NAMALWA (cell line): ENCODE measurements at places on chromosomes 11 and 22.
A peak's percentile ranks its signal among the peaks of the same experiment; 100 is the strongest.

GRCh38 chr11:46896719-46897406, 21.5 kb downstream of the LRP4 start:
- DNase-seq: peak; percentile 72

GRCh38 chr11:78727816-78728215, 153.2 kb upstream of the NARS2 start:
- DNase-seq: no peak

GRCh38 chr22:47449508-47450270, 687.2 kb downstream of the TBC1D22A start:
- no peak for DNase-seq

DNA sequence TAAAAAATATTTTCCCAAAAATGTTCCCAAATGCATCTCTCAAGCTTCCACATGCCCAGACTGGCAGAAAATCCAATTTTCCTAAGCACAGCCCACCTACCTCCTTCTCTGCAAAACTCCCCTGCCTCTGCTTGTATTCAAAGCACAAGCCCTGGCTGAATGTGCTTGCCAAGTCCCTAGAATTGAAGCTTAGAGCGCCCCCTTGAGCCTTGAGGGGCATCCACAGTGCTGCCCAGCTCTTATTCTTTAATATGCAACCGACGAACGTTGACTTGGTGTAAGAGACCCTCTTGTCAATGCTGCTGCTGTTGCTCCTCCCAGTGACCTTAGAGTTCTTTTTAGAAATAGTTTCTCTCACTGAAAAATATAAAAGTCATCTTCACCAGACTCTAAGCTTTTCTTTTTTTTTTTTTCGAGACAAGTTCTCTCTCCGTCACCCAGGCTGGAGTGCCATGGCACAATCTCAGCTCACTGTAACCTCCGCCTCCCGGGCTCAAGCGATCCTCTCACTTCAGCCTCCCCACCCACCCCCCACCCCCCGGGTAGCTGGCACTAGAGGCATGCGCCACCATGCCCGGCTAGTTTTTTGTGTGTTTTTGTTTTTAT, 63.5 kb upstream of the CAPRIN1 start:
- peak; percentile 87 for DNase-seq

- no peak for DNase-seq
These were observed 55.1 kb downstream of the IRAG1 start for GRCh38 chr11:10638316-10638925.

- DNase-seq: no peak
These were observed 21.0 kb upstream of the MS4A6E start for GRCh38 chr11:60305906-60306619.

DNA sequence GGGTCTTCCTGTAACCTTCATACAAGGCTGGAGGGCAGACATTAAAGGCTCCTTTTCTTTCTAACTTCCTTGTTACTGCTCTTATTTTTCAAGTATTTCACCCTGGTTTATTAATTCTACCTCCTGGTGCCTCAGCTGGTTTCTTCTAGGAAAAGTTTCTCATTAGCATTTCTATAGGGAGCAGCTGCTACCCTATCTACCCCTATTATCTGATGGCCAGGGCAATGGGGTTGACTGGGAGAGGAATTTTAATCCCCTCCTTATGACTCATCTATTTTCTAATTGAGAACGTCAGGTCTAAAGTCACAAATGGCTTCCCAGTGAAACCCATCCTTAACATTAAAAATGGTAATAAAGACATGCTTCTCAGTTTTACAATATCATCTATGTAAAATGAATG, 5.0 kb downstream of the MAP6 start:
- DNase-seq: no peak

DNA sequence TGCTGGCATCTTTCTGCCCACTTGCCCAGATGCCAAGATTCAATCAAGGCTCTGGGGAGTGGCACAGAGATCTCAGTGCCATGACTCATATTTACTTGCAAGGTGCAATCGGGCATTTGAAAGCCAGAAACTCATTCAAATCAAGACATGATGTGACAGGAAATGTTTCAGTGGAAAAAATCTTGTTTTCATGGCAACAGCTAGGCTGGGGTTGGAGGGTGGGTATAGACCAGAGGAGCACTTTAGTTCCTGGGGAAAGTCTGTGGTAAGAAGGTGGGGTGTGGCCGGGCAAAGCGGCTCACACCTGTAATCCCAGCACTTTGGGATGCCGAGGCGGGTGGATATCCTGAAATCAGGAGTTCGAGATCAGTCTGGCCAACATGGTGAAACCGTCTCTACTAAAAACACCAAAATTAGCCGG, 1.2 kb downstream of the MAJIN start:
- DNase-seq: no peak

DNA sequence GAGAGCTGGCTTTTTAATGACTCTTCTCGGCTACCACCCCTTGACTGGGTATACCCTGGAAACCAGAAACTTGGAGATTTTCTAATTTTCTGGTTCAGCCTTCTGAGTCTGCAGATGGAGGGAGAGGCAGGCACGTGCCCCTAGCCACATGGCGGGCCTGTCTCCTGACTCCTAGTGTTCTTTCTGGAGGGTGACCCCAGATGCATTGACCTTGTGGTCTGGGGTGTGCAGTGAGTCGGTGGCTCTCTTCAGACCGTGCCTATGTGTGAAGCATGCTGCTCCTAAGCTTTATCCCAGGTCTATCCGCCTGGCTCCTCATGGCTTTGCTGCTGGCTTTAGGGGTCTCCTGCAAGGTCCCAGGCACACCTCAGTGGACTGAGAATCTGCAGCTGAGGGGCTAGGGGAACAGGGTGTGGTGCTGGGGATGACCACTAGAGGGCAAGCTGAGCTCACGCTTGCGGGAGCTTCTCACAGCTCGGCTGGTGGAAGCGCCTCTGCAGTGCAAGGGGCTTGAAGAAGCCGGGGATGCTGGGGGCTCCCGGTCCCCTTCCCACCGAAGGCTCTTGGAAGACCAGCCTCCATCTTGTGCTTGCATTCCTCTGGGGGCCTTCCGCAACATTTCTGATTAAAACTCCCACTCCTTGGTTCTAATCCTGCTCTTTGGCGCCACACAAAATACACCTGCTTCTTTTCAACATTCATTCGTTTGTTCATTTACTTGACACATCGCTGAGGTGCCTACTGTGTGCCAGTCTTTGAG, 51.8 kb downstream of the OTOG start:
- DNase-seq: peak; percentile 74

- peak; percentile 34 for DNase-seq
These were observed 8.6 kb upstream of the GTSE1 start for GRCh38 chr22:46287873-46288751.

DNA sequence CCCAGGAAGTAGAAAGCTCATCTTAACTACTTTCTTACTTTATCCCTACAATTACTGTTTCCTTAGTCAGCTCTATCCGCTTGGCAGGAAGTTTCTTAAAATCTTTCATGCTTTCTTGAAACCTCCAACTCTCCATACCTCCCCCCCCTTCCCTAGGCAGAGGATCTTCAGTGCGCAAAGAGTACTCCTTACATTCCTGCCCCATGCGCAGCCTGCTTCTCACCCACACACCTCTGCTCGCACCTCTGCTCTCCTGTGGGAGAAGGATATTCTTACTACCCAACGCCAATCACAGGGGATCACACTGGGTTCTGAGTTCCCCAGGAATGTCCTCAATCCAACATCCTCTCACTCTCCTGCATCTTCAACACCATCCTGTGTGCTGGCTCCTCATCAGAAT, 12.3 kb downstream of the TCF20 start:
- no peak for DNase-seq

DNA sequence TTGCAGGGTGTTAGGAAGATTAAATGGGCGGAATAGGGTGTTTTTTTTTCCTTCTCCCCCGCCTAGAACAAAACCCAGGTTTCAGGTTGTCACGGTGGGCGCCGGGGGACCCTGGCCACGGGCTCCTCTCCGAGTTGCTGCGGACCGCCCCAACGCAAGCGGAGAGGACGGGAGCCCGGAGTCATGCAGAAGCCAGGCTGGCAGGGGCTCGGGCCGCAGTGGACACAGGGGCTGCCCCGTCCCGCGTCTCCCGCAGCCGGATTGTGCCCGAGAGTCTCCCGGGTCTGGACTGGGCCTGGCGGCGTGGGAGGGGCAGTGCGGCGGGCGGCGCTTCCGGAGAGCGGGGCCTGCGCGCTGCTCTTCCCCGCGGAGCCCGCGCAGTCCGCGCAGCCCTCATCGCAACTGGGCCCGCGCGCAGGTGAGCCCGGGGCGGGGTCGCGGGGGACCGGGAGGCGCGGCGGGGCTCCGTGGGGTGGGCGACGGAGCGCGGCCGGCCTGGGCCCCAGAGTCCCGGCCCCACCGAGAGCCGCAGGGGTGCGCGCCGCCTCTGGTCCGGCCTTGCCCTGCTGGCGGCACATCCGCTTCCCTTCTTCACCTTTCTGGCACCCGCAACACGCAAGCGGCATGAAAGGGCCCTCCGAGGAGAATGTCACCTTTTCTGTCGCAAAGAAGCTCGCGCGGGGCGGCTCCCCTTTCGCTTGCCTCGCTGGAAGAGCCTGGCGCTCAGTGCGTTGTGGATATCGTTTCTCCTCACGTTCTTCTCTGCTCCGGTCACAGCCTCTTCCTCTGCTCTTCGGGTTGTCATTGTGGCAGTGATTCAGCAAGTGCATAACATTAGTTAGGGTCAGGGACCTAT, at the start of gene TIRAP:
Gene TIRAP (plus strand): TSS at position 358 of the 856 bp plus-strand sequence. CDS start 7,802 bp downstream, outside the sequence.
- DNase-seq: peak; percentile 65

GRCh38 chr11:113329725-113330124, 15.3 kb downstream of the TTC12 start:
- DNase-seq: no peak

DNA sequence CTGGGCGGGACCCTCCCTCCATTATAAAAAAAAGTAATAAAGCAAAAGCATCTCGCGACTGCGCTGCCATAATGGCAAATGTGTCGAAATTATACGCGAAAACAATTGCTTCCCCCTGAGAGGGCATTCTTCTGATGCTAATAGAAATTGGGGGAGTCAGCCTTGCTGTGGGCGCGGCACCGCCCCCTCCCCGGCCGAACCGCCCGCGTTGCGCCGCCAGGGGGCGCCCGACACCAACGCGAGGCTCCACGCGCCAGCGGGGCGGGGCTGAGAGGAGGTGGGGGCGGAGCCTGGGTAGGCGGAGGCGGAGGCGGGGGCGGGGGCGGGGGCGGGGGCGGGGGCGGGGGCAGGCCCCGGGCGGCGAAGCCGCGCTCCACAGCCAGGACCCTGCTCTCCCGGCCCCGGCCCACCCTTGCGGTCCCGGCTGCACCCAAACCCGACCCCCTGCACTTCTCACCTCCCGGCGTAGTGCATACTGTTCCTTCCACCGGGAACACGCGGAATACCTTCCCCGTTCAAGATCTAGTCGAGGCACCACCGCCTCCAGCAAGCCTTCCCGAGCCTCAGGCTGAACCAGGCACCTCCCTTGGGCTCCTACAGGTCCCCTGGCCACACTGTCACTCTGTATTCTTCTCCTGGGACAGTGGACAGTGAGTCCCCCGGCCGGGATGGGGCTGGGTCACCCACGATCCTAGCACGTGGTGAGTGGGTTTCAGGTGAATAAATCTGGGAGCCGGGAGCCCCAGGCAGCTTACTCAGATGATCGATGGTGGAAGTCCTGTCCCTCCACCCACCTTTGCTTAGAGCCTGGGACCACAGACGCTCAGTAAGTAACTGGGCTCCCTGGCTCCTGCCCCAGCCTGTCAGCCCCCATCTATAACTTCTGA, 15.5 kb upstream of the UPK3A start:
- DNase-seq: peak; percentile 86

DNA sequence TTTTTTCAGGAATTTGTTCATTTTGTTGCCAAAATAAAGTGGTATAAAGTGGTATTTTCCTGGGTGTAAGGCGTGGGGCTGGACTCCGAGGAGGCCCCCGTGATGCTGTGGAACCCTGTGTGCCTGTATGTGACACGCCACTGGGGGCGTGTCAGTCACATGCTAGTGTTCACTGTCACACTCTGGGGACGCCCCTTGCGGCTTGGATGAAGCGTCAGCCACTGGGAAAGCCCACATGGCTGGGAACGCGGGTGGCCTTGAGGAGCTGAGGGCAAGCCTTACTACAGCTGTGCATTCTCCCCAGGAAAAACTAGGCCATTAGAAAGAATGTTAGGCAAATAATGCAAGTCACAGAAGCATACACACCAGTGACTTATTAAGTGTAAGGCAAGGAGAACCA, 77.0 kb upstream of the SLC25A18 start:
- DNase-seq: no peak

- no peak for DNase-seq
These were observed 22.7 kb downstream of the OOSP3 start for GRCh38 chr11:59901306-59901705.

DNA sequence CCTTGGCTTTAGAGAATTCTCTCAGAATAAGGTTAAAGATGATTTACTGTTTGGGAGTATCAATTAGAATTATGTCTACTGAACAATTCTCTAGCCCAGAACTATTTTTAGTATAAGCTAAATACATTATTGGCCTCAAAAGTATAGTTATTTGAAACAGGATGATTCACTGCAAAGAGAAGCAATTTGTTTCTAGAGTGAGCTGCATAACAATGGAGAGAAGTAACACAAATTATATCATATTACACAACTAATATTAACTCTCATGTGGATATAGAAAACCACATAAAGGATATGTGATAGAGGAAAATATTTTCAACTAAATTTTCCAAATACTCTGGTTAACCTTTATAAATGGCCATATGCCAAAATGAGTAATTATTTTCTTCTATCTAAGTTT, 24.9 kb downstream of the PGM2L1 start:
- no peak for DNase-seq

GRCh38 chr11:63911440-63911839, 5.5 kb downstream of the RCOR2 start:
- DNase-seq: no peak

DNA sequence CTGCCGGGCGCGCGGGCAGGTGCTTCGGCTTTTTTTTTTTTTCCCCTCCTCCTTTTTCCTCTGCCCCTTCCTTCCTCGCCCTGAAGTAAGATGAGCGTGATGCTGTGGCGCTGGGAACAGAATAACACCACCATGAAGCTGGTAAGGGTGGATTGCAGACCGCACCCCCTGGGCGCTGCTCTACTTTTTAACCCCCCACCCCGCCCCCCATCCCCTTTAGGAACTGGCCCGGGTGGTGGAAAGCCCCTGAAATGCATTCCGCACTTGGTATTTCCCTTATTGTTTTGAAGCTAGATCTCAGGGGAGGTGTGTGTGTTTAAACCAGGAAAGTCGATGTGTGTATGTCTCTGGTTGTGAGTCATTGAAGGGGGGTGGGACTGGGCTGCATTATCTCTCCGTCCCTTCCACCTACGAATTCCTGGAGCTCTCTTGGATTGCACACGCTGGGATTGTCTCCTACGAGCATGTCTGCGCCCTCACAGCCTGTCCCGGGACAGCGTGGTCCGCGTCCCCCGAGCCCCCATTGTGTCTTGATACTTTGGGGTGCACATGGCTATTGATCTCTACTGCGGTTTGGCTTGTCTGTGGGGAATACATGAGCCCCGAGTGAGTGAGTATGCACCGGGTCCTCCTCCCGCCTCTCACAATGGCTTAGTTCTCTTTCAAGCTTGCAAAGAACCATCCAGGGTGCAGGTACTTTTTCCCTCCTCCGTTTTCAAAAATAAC, 64.9 kb downstream of the NAV2 start:
- no peak for DNase-seq

- DNase-seq: no peak
These were observed 1280.6 kb upstream of the CNTN5 start for GRCh38 chr11:97739932-97740800.
